ENCODE measurements at places on chromosomes 16 and 17.

DNA sequence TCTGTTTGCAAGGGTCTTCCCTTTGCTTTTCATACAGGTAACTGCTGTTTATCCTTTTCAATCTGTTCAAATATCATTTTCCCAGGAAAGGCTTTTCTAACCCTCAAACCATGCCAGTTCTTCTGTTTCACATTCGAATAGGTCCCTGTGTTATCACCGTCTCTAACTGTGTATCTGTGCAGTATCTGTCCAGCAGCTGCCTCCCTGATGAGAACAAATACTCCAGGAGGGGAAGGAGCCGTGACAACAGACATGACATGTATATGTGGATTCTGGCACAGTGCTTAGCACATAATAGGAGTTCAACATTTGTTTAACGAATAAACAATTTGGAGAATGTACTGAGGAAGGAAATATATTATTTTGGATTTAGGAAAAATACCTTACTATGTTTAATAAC is 95.7 kb downstream of the STX8 start:
- no peak for DNase-seq

DNA sequence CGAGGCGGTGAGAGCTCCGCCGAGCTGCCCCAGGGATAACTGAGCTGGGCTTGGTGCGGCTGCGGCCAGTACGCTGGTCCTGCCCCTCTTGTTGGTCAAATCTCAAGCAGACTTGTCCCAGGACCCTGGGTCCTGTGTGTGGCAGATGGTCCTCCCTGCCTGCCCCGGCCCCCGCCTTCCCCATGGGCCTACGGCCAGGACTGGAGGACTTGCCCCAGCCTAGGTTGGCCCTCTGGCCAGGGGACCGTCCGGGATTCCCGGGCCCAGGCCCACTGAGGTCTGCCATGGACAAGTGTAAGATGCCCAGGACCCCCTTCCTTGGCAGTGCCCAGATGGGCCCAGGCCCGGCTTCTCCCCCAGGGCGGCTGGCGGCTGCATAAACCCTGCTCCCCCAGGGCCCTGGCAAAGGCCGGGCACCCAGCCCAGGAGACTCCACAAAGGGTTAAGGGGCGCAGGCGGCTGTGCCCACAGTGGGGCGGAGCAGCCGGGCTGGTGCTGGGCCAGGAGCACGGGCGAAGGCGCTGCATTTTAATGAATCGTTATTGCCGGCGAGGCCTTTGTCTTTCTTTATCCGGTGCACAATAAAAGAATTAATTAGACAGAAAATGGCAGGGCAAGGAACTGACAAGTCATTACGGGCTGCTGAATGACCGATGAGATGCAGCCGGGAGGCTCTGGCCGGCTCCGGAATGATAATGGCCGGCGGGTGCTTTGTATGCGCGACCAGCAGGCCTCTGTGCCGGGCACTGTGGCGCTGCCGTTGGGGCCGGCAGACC is 9.1 kb downstream of the SOX8 start:
- DNase-seq = no peak

GRCh38 chr16:1129106-1129960 is 23.6 kb upstream of the CACNA1H start:
- DNase-seq = no peak

DNA sequence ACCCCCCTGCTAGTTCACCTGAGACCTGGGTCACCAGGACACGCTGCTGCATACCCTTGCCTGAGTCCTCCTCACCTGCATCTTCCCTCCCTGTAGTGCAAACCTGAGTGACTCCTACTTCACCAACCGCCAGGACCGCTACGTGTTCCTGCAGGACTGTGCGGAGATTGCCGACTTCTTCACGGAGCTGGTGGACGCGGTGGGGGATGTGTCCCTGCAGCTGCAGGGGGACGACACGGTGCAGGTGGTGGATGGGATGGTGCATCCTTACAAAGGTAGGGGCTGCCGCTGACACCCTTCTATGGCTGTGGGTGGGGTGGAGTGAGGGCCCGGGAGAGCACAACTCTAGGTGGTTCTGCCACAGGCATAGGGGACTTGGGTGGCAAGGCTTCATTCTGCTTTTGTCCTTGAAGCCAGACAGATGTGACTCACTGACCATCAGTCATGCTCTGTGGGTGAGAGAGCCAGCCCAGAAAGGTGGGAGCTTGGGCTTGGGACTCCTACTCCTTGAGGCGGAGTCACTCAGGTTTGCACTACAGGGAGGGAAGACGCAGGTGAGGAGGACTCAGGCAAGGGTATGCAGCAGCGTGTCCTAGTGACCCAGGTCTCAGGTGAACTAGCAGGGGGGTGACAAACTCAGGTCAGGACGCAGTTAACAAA is 22.3 kb downstream of the PGS1 start:
- no peak for DNase-seq

DNA sequence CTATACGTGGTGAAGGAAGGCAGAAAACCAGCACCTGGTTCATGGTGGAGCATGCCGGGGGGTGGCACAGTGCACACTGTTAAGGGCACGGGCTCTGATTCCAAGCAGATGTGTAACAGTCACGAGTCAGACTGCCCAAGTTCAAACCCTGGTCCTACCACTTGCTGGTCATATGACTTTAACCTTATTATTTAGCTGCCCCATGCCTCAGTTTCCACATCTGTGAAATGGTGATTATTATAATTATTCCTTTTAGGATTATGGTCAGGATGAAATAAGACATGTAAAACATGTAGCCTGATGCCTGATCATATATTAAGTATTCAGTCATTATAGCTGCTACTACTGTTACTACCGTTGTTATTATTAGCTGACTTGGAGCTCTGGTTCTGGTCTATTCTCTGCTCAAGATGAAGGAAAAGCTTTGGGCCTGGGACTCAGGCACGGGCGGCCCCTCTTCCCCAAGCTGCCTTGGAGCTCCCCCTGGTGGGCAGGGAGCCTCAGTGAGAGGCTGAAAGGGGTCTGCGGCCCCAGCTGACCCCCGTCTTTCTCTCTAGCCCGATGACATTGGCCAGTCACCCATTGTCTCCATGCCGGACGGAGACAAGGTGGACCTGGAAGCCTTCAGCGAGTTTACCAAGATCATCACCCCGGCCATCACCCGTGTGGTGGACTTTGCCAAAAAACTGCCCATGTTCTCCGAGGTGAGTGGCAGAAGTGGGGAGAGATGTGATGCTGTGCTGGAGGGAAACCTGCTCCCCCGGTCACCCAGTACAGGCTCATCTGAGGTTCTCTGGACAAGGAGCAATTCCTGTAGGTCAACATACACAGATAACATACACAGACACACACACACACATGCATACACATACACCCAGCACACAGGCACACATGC is 14.0 kb downstream of the NR1D1 start:
- DNase-seq = peak; percentile 61

DNA sequence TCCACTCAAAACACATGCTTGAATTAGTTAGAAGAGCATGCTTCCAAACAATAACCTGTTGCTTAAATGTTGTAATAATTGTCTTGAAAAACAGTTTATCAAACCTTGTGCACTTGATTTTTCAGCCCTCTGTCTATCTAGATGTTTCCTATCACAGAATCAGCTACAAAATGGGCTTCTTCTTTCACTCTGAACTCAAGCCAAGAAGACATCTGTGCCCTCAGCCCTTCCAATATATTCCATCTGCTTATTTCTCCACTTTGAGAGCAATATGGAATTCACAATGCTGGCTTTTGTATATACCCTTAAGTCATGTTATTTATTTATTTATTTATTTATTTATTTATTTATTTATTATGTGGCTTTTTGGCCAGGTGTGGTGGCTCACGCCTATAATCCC is 234.2 kb downstream of the TOX3 start:
- DNase-seq = no peak

DNA sequence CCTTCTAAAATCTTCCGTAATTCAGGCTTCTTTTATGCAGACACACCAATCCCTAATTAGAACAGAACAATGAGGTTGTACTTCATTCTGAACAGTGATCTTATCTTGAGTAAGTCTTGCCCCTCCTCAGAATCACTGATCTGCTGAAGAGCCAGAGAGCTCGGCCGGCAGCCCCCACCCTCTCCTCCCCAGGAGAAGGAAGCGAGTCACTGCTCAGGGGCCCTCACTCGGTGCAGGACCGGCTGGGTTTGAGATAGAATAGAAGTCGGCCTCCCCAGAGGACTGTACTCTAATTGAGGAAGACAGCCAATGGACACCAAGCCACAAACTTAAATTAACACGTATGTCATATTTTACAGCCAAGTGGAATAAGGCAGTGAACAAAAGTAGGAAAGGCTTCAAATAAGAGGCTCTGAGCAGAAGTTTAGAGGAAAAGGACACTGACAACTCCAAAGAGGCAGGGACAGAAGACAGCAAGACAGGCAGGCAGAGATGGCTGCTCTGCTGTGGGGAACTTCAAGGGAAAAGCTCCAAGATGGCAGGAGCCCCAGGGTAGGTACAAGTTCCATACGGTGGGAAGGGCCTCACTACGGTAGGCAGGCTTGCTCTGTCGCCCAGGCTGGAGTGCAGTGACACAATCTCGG is 18.6 kb downstream of the CREBBP start:
- no peak for DNase-seq

- no peak for DNase-seq
These were observed 14.4 kb downstream of the DNAJC7 start for GRCh38 chr17:42002792-42003301.

- DNase-seq = no peak
These were observed 3.5 kb downstream of the KRT33B start for GRCh38 chr17:41366070-41366469.

DNA sequence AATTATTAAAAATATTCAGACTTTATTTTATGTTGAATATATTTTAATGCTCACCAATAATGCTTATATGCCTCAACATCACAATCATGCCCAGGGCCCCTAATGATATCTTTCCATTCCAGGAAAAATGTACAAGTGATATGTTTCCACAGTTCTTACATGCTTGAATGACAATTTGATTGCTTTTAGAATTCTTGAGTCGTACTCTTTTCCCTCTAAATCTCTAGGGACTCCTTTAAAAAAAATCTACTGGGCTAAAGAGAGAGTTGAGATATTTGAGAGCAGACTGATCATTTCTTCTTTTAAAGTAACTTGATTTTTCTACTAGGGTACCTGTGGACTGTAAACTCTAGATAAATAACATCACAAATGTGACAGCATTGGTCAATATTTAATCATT is 18.2 kb upstream of the HLF start:
- no peak for DNase-seq

DNA sequence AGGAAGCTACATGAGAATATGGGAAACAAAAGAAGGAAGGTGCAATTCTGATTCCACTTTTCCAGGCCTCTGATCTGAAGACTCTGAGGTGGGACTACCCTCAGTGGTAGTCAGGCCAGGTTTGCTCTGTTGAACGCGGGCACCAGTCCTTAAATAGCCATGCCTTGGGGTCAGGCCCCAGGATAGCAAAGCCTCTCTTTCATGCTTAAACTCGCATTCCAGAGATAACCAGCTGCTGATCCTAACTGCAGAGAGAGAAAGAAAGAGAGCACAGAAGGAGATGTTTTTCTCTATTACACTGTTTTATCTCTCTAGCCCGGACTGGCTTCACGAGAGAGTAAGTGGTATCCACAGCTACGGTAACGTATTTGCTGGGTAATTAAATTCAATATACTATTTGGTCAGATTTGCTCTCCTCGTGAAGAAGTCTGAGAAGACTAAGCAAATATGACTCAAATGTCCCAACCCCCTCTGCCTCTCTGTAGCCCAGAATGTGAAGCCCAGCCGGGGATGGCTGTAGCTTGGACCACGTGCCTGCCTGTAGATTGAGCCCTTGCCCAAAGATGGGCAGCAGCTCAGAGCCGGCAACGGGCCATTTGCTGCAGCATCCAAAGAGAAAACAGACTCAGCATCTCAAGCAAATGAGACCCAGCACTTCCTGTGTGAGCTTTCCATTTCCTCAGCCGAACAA is 122.2 kb downstream of the SMG6 start:
- DNase-seq = no peak

DNA sequence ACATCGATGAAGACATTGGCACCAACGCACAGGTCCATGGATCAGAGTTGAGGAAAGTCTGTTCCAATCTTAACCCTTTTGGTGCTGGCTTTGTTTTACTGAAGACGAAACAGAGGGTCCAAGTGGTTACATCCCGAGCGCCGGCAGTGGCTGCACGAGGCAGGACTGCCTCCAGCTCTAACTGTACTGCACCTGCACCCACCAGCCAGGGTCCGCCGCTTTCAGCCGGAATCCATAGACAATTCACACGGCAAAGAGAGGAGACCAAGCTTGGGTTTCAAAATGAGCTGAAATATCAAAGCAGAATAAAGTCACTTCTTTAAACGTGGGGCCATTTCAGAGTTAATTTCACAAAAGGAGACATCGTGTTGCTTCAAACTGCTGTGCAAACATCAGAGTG is 21.2 kb upstream of the ZC3H18 start:
- DNase-seq = no peak

DNA sequence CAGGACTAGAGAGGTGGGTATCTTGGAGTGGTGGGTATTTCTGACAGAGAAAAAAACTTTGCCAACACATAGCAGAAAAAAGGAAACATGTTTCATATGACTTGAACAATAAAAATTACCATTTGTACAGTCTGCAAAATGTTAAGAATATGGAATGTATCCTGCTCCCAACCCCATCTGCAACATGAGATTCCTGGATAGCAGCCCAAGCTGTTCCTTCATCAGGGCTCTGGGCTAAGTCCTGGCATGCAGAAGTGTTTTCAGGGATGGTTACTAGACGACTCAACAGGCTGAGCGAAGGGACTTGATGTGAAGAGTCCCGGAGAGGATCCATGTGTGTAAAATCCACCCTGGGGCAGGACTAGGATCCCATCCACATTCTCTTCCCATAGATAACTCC is 121.0 kb upstream of the IRX3 start:
- no peak for DNase-seq

GRCh38 chr17:3657874-3658783 is 10.2 kb downstream of the TAX1BP3 start:
- DNase-seq = no peak

DNA sequence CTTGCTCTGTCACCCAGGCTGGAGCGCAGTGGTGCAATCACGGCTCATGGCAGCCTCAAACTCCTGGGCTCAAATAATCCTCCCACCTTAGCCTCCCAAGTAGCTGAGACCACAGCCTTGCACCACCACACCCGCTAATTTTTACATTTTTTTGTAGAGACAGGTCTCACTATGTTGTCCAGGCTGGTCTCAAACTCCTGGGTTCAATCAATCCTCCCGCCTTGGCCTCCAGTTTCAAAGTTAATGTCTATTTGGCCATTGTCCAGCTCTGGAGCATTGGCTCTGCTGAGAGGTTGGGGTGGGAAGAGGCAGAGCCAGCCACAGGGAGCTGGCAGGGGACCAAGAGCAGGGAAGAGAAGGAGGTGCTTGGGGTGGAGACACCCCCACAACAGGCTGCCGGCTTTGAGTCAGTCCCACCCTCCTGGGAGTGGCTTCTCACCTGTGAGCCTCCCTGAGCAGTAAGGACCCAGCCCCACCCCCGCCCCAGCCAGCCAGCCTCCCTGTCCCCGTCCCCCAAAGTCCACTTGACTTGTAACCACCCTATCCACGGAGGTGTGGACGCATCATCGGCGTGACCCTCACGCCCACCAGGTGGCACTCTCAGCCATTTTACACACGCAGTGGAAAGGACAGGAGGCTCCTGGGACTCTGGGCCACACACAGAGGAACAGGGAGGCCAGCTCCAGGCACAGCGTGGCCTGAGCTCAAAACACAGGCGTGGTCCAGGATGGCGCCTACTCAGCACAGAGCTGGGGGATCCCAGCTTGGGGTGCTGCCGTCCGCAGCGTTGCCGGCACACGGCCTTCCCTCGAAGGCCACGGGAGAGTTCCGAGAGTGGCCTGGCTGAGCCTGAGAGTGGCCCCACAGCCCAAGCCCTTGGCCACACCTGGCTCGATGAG is 22.8 kb upstream of the PVALEF start:
- peak; percentile 92 for DNase-seq

Data from T47D (cell line).